ENCODE measurements at places on chromosomes 16 and 17.

- no peak for DNase-seq
Measured at GRCh38 chr17:15659663-15660062, 24.4 kb downstream of the TRIM16 start.

DNA sequence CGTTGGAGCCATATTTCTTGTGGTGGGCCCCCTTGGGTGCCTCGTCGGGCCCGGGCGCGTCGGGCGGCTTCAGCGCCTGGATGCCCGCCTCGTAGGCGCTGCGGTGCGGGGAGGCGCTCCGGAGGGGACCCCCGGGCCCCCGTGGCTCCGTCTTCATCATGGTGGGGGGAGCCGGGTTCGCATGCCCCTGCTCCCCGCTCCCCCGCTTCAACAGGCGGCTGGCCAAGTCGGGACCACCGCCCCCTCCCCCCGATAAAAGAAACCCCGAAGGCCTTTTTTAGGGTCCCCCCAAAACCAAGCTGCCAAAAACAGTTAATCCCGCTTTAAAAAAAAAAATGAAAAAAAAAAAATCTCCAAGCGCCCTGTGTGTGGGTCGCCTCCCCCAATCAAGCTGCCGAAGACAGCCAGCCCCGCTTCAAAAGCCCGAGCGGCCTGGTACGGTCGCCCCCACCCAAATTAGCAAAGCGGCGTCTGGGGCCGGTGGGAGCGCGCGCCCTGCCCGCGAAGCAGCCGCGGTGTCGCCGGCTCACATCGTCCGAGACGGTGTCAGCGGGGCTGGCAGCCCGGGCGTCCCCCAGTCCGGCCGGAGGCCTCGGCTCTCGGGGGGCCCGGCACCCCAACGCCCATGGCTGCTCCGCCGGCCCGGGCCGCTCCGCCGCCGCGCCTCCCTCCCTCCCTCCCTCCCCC lies at the start of gene PPP1R9B:
Gene PPP1R9B, minus strand, starts transcription at position 324 of the 687 bp plus-strand sequence. Its CDS starts 164 bp downstream, at position 160.
- no peak for DNase-seq

- no peak for DNase-seq
Measured at GRCh38 chr17:78423961-78424675, 45.7 kb downstream of the PGS1 start.

- DNase-seq: no peak
Measured at GRCh38 chr16:65833171-65833871, 533.2 kb upstream of the CDH5 start.

GRCh38 chr17:6823011-6823442 lies 8.5 kb downstream of the TEKT1 start:
- no peak for DNase-seq

GRCh38 chr16:8631373-8631772 lies 9.9 kb downstream of the METTL22 start:
- DNase-seq: no peak

DNA sequence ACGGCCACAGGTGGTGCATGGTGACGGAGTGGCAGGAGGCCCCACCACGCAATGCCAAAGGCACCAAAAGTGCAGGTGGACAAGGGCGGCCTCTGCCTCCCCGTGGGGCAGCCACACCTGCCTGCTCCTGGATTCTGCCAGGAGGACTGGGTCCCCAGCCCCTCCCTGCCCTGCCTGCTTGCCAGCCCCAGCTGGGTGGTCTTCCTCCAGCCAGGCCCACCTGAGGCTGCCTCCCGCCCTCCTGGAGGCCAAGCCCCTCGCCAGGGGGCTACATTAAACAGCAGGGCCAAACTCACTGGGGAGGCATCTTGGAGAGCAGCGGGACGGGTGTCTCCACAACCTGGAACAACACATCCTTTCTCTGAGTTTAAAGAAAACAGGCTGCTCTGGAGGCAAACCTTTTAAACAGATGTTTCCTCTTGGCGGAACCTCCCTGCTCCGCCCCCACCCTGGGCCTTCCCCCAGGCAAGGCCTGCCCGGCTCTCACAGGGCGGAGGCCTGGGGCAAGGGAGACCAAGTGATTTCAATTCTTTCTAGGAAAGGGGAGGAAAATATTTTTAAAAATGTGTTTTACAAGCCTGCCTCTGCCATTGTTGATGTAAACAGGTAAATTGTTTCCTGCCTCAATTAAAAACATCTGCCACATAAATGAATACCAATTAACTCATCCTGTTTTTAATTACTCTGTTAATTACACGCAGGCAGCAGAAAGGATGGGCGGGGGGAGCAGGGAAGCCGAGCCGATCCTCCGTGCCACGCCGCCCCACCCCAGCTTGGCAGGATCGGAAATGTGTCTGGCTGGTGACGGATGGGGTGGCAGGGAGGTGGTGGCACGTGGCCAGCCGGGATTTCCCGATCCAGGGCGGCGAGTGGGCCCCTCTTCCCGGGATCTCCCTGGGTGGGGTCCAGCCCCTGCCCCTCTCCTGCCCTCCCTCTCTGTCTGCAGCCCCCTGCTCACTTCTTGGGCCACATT lies 54.4 kb upstream of the PABPN1L start:
- no peak for DNase-seq

DNA sequence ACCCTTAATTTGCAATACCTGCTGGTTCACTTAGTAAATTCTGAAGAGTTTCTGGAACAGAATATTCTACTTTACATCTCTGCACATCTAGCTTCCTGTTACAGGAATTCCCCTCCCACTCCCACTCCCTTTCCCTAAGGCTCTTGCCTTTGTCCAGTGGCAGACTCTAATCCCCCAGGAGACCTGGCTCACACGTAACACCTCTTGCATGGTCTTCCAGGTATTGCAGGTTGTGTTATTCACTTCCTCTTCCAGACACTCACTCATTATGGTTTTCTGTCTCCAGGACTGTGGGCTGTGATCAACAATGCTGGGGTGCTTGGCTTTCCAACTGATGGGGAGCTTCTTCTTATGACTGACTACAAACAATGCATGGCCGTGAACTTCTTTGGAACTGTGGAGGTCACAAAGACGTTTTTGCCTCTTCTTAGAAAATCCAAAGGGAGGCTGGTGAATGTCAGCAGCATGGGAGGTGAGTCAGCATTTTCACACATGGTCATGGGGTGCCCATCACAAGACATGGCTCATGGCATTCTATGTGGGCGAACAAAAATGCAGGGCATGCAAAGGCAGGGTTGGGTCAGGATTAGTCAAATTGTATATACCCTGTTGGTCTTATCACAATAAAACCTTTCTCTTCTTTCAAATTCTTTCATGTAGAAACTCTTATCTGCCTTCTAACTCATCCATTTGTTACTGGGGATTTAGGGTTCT lies 35.8 kb downstream of the HSD17B2 start:
- DNase-seq: no peak

DNA sequence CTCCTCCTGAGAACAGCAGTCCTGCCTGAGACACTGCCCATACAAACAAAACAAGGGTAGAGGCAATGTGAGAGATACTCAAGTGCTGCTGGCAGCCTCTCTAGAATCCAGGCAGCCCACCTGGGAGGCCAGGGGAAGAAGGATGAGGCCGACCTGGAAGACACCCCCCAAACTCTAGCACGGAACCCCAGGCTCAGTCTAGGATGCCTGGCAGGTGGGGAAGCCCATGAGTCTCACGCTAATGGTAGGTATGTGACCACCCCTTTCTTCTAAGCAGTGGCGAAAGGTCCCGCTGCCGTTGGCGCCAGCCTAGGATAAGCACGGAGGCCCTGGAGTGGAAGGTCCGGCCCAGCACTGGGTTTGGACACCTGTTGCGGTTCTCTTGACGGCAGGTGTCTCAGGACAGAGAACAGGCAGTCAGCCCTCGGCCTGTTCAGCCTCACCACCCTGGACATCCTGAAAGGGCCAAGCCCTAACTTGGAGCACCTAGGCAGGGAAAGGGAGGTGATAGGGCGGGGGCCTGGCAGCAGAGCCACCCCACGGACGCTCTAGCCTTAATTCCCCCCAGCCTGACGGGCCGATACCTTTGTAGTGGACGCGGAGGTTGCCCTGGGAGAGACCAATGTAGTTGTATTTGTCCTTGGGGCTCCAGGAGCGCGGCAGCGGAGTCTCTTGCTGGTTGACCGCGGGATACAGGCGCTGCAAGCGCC lies 487 bp downstream of the RANBP10 start:
- no peak for DNase-seq

DNA sequence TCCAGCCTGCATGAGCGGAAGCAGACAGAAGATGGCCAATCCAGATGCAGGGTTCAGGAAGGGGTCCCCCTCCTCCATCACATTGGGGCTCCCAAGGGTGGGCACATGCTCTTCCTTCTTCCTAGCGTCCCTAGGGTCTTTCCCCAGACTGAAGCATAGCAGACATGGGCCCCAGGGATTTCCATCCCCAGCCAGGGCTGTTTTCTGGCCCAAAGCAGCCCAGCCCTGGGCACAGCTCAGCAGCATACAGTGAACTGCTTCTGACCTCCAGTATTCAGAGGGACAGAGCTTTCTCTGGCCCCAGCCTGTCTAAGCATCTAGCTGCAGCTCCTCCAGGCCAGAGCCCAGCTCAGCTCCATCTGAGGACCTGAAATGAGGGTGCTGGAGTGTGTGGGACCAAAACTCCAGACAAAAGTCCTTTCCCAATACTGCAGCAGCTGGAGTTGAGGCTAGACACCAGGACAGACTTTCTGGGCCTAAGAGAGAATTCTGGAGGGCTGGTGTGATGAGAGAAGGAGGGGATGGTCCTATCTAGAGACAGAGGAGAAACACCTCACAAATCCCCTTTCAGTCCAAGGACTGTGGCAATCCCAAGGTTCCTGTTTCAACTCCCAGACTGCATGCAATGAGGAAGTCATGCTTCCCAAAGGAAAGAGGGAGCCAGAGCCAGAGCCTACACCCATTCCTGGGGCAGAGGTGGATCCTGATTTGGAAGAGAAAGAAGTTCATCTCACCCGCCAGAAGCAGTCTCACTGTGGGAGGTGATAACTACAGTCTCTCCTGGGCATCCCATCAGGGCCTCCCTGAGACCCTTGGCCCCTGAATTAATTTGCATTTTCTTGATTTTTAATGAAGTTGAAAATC lies 4.5 kb upstream of the FOXN1 start:
- no peak for DNase-seq

- no peak for DNase-seq
Measured at GRCh38 chr17:61431594-61432311, 20.5 kb upstream of the TBX4 start.

DNA sequence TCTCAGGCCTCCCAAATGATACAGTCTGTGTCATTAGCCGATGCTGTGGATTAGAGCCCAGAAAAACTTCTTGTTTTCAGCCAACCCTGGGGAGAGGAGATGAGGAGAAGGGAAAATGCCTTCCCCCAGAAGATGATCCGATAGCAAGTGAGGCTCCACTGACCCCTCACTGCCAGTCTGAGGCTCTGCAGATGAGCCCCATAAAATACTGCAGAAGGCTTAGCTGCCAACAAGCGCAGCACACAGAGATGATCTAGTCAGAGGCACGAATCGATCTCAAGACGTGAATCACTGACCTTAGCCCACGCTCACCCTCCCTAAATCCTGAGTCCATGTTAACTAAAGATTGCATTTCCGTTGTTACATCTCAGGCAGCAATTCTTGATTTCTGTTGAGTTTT lies 31.5 kb downstream of the SALL1 start:
- DNase-seq: no peak

- no peak for DNase-seq
Measured at GRCh38 chr17:57283203-57283971, 27.1 kb downstream of the MSI2 start.

- DNase-seq: no peak
Measured at GRCh38 chr17:80476877-80477646, 655 bp upstream of the NPTX1 start.

DNA sequence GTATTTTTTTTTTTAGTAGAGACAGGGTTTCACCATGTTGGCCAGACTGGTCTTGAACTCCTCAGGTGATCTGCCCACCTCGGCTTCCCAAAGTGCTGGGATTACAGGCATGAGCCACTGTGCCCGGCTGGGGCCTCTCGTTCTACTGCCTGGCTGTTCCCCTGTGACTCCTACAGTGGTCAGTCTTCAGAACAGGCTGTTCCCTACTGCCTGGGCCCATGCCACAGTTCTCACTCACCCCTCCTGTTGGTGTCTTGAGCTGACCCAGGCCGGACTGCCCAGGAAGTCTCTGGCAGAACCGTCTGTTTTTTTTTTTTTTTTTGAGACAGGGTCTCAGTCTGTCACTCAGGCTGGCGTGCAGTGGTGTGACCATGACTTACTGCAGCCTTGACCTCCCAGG lies 3.3 kb downstream of the CDK3 start:
- DNase-seq: no peak

GRCh38 chr16:77219437-77219836 lies 20.2 kb downstream of the SYCE1L start:
- no peak for DNase-seq

DNA sequence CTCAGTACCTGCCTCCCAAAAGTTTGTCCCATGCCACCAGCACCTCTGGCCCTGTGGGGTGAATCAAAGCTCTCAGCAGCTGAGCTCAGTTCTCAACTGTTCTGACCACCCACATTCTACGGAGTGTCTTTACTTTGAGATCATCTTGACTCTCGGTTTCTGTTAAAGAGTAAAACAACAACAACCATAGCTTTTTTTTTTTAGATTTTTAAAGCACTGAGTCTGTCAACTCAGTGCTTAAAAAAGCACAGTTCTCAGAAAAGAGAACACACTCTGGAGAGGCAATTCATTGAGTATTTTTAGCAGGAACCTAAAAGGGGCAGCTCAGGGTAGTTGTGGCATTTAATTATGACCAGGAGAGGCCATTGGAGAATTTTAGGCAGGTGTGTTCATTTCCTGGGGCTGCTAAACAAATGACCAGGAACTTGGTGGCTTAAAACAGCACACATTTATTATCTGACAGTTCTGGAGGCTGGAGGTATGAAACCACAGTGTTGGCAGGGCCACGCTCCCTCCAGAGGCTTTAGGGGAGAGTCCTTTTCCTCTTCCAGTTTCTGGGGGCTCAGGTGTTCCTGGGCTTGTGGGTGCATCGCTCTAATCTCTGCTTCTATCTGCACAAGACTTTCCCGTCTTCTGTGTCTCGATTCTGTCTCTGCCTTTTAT lies 6.7 kb upstream of the WFIKKN2 start:
- DNase-seq: no peak

DNA sequence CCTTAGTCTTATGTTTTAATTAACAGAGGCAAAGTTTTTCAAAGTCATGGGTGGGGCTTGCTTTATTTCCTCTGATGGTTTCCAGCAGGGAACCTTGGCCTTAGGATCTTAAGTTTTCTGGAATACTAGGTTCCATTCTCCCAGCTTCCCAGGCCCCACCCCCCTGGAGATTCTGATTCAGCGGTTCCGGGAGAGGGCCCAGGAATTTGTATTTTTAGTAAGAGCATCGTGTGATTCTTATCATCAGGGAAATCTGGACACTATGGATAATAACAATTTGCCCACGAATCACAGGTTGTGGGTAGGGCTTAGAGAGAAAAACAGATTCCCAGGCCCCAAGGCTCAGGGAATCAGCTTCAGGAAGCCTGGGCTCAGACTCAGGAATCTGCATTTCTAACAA lies 263.6 kb downstream of the NTN1 start:
- no peak for DNase-seq

GRCh38 chr17:21078016-21078780 lies 35.4 kb upstream of the USP22 start:
- DNase-seq: no peak

- no peak for DNase-seq
Measured at GRCh38 chr17:78950870-78951269, 25.7 kb upstream of the TIMP2 start.
